ENCODE measurements at places on chromosomes 16 and 17.
A peak's percentile ranks its signal among the peaks of the same experiment; 100 is the strongest.

DNA sequence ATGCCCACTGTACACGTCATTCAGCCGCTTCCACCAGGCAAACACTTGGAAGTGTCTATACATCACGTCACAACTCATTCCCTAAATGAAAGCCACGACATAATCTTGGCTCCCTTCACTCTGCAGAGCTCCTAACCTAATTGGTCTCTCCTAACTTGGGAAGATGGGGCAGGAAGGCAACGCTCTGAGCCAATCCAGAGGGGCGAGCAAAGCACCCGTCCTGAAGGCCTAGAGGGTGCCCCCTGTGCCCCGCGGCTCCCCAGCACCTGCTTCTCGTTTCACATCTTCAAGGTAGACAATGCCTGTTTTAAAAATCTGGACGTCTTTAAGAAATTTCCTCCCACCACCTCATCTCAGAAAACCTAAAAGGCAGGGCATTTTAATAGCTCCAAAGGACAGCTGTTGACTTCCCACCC lies 1.0 kb downstream of the CSNK2A2 start:
- peak; percentile 30 for DNase-seq

GRCh38 chr16:83002351-83003334 lies 375.9 kb downstream of the CDH13 start:
- no peak for DNase-seq

GRCh38 chr16:75045424-75045823 lies 46.6 kb downstream of the ZNRF1 start:
- no peak for DNase-seq

- no peak for DNase-seq
These were observed 21.9 kb downstream of the MRM1 start for GRCh38 chr17:36623281-36623680.

- no peak for DNase-seq
These were observed 83.3 kb downstream of the KATNIP start for GRCh38 chr16:27633221-27633620.

DNA sequence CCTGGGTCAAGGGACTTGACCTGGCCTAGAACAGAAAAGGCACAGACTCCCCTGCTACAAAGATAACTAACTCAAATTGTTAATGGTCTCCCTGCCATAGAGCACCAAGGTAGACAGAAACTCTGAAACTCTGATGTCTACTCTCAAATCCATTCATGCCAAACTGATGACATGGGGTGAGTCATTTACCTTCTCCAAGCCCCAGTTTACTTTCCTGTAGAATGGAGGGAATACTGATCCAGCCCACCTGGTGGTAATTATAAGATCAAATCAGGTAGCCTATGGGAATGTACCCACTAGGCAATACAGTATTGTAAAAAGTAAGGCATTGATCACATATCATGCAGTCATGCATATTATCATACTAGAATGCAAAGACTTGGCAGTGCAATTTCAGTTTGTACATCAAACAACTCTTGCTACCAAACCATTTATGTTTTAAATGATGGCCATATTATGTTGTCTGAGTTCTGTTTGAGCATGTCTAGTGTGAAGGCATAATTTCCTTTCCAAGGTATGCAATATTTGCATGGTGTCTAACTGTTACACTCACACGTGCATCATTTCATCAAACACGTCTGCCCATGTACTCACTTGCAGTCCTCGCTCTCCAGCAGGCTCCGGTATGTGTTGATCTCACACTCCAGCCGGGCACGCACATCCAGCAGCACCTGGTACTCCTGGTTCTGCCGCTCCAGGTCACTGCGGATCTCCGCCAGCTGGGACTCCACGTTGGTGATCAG lies 3.0 kb downstream of the KRT31 start:
- DNase-seq = no peak

DNA sequence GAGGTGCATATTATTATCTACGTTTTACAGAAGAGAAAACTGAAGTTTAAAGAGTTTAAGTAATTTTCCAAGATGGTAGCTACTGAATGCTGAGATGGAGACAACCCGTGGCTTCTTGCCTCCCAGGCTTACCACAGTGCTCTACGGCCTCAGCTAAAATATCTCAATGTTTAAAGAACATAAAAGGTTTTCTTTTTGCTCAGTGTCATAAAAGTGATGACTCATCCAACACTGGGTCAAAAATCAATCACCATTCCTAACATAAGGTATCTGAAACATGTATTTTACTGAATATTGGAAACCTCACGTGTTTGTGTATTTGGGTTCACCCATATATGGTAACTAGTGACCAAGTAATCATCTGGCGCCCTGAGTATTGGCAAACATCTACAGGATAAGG lies 18.4 kb downstream of the ABCA9 start:
- no peak for DNase-seq

DNA sequence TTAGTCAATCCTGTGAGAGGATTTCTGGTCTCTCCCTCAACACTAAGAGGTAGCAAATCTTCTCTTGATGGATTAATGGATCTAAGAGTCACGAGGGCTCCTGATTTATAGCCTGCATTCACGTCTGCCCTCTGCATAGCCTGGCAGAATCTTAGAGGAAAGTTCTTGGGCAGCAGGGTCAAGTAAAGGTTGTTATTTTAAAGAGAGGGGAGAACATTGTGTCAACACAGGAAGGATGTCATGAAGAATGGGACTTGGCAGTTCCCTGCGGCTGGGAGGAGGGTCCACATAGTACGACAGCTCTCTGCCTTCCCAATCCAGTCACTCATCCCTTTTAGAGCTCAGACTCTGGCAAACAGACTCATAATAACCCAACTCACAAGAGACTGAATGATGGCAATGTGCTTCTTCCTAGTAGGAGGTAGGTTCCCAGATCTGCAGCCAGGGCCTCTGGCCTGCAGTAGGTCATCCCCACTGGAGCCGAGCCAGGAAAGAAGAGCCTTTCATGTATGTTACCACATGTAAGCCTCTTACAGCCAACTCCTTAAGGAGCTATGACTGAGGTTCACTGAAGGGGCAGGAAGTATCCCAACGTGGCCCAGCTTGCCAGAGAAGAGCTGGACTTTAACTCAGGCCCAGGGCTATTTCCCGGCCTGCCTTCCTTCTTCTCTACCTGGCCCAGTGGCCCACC lies 25.4 kb upstream of the RPTOR start:
- no peak for DNase-seq

- DNase-seq = peak; percentile 94
These were observed 18.4 kb upstream of the ZFP90 start for GRCh38 chr16:68520649-68521086.

- DNase-seq = no peak
These were observed 19.7 kb downstream of the DHRS7B start for GRCh38 chr17:21146362-21147015.

DNA sequence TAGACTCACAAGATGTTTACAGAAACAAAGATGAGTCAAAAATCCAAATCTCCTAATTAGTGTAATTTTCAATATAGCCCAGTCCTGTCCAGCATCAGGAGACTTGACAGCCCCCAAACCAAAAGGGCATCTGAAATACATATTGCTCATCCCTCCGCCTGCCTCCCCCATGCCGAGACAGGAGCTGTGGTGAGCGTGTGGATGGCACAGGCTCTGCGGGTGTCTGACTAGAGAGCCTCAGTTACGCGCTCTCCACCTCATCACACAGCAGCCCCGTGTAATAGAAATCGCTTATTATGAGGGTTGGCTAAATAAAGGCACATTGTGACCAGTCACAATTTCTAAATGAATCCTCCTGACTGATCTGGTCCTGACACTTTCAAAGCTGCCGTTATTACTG lies 43.1 kb upstream of the CBLN1 start:
- no peak for DNase-seq

DNA sequence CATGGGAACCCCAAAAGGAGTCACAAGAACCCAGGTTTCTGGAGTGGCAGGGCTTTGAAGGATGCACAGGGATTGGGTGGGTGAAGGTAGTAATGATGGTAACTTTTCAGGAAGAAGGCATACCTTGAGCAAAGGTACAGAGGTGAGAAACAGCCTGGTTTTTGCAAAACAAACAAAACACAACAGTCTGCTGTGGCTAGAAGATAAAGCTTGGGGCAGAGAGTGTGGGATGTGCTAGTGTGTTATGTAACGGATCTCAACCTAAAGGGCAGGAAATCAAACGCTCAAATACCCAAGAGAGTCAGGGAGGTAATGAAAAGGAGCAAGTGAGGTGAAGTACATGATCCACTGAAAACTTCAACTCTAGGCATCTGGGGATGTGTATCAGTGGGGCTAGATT lies 4.6 kb downstream of the PTGES3L start:
- DNase-seq = no peak

GRCh38 chr16:19474617-19475016 lies 47.3 kb downstream of the GDE1 start:
- no peak for DNase-seq

DNA sequence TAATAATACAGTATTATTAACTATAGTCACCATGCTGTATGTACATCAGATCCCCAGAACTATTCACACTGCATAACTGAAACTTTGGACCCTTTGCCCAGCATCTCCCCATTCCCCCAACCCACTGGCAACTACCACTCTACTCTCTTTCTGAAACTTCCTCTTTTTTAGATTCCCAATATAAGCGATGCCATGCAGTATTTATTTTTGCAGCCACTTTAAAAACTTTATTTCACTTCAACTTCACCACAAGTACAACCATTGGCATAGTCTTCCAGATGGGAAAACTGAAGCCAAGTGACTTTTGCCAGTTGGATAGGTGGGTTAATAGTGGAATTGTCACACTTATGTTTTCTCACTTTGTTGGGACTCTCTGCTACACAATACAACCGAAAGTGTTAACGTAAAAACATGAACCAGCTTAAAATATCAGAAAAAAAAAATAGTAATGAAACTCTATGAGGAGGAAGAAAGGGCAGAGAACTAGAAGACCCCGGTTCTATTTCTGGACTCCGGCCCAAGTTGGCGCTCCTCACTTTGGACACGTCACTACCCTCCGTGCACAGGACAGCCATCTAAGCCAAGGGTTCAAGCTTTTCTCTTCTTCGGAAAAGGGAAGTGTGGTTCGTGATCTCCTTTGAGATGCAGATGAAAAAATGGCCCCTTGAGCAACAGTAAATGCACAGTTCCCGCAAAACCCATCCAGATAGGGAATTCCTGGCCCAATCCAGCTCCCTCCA lies 743 bp downstream of the SHCBP1 start:
- no peak for DNase-seq

- no peak for DNase-seq
These were observed 114.6 kb upstream of the MED13 start for GRCh38 chr17:62179525-62180161.

GRCh38 chr16:67246756-67247191 lies 507 bp downstream of the FHOD1 start:
- no peak for DNase-seq

- no peak for DNase-seq
These were observed 8.5 kb upstream of the MED11 start for GRCh38 chr17:4722678-4723240.

DNA sequence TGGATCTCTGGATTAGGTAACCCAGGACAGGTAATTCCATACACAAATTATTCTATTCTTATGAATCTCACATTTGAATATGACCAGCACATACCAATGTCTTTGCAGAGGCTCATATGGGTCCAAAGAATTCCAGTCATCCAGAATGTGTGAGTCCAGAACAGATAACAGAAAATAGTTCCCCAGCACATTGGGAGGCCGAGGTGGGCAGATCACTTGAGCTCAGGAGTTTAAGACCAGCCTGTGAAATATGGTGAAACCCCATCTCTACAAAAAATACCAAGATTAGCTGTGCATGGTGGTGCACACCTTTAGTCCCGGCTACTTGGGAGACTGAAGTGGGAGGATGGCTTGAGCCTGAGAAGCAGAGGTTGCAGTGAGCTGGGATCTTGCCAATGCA lies 26.9 kb downstream of the HYDIN start:
- DNase-seq = no peak

GRCh38 chr16:46775214-46775613 lies 27.1 kb upstream of the MYLK3 start:
- no peak for DNase-seq

DNA sequence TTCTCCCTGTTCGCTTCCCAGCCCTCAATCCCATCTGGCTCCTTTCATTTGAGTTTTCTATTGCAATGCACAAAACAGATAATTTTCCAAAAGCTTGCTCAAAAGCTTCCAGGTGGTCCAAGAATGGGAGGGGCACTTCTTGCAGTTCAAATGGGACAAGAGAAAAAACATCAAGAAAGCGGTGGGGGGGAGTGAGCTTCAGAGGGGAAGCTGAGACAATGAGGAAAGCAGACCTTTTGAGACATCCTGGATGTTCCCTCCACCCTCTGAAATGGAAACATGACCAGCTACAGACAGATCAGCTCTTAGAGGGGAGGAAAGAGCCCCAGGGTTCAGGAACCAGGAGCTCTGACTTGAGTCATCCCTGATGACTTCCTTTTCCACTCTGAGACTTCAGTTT lies 368.2 kb downstream of the SLC39A11 start:
- DNase-seq = no peak

GRCh38 chr17:63132459-63132911 lies 166.4 kb downstream of the TANC2 start:
- DNase-seq = no peak

- no peak for DNase-seq
These were observed 33.1 kb downstream of the ZNF469 start for GRCh38 chr16:88415713-88416323.

DNA sequence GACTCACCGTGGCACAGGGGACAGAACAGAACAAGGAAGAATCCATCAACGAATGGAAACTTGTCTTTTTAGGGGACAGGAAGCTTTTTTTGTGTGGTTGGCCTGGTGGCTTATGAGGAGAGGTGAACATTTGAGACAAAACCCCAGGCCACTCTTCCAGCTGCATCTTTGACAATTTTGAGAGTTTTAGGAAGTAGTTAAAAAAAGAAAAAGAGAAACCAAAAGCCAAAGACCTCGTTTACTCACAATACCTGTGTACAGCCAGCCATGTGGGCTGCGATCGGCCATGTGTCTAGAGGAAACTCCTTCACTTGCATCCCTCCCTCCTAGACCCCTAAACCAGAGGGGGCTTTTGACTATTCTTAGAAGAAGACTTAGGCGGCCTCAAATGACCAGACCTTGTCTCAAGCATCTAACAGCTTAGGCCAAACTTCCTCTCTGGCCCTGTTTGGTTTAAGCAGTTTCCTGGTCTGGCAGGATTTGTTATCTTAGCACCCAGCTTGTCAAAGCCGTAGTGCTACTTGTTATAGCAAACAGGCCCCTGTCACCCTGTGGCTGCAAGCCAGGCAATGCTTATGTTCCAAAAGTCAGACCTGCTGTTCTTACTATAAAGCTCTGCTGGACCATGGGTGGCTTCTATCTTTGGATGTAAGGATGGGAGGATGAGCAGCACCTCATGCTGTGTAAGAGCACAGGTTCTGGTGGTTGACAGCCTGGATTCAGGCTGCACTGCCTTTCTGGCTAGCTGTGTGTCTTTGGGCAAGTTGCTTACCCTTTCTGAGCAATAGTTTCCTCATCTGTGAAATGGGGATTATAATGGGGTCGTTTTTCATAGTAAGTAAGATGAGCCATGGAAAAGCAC lies 17.7 kb downstream of the KSR1 start:
- no peak for DNase-seq

All from SK-N-SH (cell line).